ENCODE measurements at places on chromosomes 2 and 18.

DNA sequence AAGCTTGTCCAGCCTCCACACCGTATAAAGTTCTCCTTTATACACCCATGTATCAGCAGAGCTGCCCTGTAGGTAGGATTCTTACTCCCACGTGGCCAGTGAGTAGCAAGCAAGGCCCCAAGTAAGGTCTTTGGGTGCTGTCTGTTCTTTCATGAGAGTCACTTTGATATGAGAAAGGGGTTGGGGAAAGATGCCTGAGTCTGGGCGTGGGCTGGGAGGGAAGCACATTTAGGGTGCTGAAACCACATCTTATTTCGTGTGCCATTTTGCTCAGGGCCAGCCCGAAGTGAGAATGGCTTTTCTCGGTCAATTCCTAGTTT is 436 bp upstream of the ITPRIPL1 start:
- no peak for DNase-seq

DNA sequence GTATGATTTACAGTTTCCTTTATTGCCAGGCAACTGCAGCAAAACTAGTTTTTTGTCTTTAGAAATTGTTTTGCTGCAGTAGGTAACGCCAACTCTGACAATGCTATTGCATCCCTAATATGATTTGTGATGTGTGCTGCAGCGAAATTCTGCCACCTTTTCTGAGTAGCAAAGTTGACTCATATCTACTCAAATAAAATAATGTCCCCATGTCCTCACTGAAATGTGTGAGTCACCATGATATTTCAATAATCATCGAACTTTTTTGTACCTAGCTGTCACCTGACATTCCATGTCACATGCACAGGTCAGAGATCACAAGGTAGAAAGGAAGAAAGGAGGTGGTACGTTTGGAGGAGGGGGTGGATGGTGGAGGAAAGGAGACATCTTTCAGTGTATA is 205.0 kb downstream of the RAD51AP2 start:
- no peak for DNase-seq

- no peak for DNase-seq
Observed at GRCh38 chr2:144372410-144373080, 147.4 kb downstream of the ZEB2 start.

- DNase-seq: no peak
Observed at GRCh38 chr2:10234409-10235094, 68.2 kb upstream of the HPCAL1 start.

DNA sequence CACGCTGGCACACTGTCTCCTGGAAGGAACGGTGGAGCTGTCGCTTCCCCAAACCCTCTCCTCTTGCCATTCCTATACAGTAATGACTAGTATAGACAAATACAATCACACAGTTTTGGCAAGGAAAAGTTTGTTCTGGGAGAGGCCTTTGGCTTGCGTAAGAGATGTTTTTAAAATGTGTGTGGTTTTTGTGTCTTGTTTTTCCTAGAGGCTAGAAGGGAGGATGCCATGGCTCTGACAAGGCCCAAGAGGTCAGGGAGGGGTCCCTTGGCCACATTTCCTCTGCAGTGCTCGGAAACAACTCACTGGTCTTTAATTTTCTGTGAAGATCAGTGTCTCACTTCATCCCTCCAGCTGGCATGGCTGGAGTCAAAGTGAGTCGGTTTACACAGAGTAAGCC is 195.9 kb downstream of the SH3RF3 start:
- DNase-seq: no peak

- no peak for DNase-seq
Observed at GRCh38 chr2:100621371-100621951, 58.7 kb downstream of the PDCL3 start.

DNA sequence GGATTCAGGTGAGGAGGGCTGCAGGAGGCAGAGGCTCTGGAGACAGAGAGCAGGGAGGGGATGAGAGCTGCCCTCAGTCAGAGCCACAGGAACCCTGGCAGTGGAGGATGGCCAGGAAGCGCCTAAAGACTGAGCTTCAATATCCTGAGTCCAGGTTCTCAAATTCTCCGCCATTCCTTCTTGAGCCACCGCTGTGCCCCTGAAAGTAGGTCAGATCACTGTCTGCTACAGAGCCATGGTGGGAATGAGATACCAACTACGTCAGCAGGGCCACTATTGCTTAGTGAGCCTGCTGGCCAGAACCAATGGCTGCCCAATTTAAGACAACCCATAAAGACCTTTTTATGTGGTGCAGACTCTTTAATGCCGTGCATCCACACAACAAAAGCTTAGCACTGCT is 155.5 kb downstream of the CTIF start:
- no peak for DNase-seq

GRCh38 chr2:43225093-43225787 is 1.2 kb downstream of the ZFP36L2 start:
- peak; percentile 69 for DNase-seq

GRCh38 chr2:8752385-8752784 is 70.5 kb downstream of the ID2 start:
- no peak for DNase-seq

- DNase-seq: no peak
Observed at GRCh38 chr2:106159866-106160785, 34.0 kb downstream of the UXS1 start.

DNA sequence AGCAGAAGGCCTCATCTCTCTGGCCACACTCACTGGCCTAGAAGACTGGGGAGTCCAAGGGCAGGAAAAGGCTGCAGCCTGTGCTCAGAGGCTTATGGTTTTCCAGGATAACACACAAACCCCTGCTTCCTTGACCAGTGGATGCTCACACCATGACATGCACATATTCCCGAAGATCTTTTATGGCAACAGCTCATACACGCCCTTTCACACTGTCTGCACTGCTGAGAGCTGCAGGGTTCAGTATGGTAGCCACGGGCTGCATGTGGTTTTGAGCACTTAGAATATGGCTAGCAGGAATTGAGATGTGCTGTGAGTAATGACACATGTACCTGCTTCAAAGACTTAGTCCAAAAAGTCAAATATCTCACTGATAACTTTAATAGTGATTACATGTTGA is 95.8 kb downstream of the VSNL1 start:
- no peak for DNase-seq

- no peak for DNase-seq
Observed at GRCh38 chr2:110998311-110998710, 122.4 kb upstream of the BCL2L11 start.

DNA sequence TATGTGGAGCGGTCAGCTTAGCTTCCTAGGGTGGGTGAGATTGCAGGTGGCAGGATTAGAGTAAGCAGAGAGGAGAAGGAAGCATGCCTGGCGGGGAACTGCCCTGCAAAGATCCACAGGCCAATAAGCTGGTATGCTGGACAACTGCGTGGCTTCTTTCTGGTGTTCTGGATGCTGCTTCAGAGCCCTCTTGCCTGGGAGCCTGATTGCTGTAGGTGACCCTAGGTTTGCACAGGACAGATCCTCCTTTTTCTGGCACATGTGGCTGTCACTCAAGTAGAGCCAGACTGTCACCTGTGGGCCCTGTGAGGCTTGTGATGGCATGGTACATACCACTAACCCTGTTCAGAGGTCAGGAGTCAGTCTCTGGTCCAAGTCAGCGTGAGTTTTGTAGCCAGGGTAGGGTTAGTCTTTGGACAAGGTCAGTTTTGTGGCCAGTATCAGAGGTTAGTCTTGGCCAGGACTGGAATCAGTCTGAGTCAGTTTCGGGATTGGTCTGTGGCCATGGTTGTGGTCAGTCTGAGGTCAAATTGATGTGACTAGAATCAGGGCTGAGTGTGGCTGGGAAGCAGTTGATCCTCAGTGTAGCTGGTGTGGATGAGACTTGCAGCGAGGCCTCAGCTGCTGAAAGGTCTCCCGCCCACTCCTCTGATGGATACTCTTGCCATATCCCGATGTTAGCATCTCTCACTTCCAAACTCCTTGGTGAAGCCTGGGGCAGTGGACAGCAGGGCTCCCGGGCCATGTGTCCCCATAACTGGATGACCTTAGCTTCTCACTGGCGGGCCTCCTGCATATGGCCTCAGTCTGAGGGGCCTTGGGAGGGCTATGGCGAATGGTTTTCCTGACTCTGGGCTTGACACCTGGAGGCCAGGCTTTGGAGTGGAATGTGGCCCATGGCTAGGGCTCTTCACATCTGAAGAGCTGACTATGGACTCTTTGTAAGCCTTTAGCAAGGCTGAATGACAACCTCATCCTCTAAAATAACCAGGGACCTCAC is 260.5 kb downstream of the DYSF start:
- peak; percentile 55 for DNase-seq

GRCh38 chr2:112972423-112973086 is 5.3 kb upstream of the IL36G start:
- DNase-seq: no peak

DNA sequence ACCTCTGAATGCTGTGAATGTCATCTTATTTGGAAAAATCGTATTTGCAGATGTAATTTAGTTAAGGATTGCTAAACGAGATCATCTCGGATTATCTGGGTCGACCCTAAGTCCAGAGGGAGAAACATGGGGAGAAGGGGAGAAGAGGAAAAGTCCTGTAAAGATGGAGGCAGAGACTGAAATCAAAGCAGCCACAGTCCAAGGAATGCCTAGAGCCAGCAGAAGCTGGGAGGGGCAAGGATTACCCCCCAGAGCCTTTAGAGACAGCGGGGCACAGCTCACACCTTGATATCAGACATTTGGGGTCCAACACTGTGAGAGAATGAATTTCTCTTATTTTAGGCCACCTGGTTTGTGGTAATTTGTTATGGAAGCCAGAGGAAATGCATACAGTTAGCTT is 104.9 kb upstream of the YPEL5 start:
- no peak for DNase-seq

DNA sequence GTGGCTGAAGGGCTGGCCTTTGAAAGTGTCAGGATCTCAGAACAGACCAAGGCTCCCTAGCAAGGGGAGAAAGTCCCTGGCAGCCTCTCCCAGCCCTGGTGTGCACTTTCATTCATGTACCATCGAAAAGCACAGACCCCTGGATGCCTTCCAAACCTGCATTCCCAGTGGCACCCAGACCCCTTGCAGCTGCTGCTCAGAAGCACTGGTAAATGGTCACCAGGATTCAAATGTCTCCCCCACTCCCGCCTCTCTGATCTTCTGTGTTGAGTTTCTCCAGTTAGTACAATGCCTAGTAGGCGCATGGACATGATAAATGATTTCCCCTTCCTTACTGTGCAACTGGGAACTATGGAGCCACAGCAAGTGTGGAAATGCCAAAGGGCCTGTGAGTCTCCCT is 180.0 kb downstream of the GLI2 start:
- no peak for DNase-seq

DNA sequence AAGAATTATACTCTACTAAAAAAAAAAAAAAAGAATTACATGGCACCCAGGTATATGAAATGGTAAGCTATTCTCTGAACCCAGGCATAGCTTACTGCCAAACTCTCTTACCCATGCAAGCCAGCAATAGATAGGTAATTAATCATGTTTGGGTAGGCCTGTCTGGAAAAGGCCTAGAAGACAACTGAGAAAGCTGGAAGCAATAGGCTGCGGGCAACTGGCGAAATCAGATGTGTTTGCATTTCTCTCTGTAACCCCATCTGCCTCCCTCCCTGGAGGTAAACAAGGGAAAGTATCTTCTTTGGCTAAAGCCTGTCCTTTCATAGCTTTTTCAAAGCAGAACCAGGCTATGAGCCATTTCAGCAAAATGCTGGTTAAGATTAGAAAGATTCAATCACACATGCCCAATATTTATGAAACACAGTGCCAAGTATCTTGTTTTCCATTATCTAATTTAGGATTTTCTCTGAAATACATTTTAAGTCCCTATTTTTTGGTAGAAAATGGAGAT is 934.8 kb upstream of the DDX18 start:
- no peak for DNase-seq

GRCh38 chr2:26118682-26119081 is 54.2 kb upstream of the GAREM2 start:
- no peak for DNase-seq

DNA sequence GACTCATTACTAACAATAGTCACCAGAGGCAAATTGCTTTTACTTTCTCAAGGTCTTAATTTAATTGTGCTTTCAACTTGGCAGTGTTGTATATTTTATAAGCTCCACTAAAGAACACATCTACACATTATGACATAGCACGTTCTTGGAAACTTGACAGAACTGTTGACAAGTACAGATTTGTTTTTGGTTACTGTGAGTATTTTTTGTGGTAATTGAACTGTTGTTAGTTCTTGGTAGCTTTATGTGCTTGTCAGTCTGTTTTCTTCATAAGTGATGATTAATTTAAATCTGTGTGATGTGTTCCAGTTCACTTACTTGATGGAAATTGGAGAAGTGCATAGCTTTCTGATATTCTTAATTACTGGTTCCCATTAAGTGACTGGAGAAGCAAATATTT is 63.9 kb downstream of the COMMD1 start:
- no peak for DNase-seq

DNA sequence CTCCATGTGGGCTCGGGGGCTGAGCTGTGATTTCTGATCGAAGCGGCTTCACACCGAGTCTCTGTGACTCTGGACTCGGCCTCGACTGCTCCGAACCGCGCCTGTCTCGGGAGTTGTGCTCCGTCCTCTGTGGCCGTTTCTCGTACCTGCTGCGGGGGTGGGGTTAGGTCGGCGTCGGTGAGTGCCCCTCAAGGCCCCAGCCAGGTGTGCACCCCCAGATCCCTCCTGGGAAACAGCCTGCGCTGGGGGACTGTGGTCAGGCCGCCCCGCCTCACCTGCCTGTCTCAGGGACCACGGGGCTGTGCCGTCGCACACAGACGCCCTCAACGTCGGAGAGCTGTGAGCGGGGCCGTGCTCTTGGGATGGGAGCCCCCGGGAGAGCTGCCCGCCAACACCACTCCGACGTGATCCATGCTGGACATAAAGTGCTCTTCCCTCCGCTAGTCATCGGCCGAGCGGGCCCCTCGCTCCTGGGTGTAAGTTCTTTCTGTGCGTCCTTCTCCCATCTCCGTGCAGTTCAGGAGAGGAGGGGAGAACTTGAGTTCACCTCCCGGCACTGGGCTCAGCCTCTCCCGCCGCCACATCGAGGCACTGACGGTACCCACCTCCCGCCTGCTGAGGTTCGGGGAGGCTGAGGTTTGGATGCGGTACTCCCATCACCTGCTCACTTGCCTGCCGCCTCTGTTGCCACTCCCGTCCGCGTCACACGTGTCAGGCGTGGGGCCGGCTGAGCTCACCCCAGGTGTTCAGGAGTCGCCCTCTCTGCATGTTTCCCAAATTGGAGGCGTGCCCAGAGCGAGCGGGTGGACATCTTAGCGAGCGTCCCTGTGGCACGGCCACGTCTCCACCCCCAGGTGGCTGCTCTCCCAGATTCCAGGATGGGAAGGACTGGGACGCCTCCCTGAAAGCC is 55.7 kb downstream of the CTDP1 start:
- DNase-seq: no peak

GRCh38 chr18:48293954-48294898 is 115.0 kb downstream of the ZBTB7C start:
- DNase-seq: no peak

- no peak for DNase-seq
Observed at GRCh38 chr18:3753106-3753505, 303.1 kb downstream of the TGIF1 start.

GRCh38 chr2:43169987-43170386 is 56.4 kb downstream of the ZFP36L2 start:
- no peak for DNase-seq

DNA sequence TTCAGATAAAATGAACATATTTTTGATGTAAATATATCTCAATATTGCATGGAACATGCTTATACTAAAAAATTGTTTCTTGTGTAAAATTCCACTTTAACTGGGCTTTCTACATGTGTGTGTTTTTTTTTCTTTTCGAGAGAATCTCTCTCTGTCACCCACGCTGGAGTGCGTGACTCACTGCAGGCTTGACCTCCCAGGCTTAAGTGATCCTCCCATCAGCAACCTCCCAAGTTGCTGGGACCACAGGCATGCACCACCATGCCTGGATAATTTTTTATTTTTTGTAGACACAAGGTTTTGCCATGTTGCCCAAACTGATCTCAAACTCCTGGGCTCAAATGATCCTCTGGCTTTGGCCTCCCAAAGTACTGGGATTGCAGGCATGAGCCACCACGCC is 254.6 kb downstream of the LOXHD1 start:
- DNase-seq: no peak

GRCh38 chr2:27496357-27497287 is at the start of gene GCKR:
Gene GCKR (plus strand): TSS chr2:27496839. CDS start chr2:27496905, 66 bp downstream.
- peak; percentile 94 for DNase-seq
